Sciatic nerve (tissue), 2 donors: ENCODE measurements at places on chromosomes 16 and 17.

DNA sequence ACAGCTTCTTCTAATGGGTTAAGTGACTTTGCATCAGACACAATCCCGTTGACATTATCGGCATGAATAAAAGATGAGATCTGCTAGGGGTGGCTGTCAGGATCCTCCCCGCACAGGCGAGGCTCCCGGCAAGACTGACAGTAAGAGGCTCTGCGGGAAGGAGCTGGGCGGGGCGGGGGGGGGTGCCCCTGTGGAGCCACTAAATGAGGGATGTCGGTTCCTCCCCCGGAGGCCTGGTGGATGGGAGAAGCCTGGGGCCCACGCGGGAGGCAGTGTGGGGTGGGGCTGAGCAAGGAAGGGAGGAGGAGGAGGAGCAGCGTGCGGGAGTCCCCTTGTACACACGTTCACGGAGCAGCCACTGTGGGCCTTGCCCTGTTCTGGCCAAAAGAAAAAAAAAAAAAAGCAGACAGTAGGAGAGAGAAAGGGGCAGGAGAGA is 190.9 kb upstream of the GSE1 start:
- DNase-seq = peak; percentile 61

DNA sequence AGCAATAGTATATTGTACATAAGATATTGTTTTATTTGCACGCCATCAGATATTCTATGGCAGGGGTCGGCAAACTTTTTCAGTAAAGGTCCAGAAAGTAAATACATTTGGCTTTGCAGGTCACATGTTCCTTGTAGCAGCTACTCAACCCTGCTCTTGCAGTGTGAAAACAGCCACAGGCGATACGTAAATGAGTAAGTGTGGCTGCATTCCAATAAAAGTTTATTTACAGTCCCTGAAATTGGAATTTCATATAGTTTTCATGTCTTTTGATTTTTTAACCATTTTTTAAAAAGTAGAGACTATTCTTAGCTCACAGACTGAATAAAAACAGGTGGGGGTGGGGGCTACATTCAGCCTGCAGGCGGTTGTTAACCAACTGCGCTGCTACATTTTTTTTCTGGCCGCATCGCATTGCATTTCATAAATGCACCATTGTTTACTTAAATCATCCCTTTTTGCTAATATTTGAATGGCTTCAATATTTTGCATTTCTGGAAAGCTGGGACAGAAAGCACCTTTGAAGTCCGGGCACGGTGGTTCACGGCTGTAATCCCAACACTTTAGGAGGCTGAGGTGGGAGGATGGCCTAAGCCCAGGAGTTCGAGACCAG is 50.5 kb upstream of the HAPSTR1 start:
- no peak for DNase-seq

DNA sequence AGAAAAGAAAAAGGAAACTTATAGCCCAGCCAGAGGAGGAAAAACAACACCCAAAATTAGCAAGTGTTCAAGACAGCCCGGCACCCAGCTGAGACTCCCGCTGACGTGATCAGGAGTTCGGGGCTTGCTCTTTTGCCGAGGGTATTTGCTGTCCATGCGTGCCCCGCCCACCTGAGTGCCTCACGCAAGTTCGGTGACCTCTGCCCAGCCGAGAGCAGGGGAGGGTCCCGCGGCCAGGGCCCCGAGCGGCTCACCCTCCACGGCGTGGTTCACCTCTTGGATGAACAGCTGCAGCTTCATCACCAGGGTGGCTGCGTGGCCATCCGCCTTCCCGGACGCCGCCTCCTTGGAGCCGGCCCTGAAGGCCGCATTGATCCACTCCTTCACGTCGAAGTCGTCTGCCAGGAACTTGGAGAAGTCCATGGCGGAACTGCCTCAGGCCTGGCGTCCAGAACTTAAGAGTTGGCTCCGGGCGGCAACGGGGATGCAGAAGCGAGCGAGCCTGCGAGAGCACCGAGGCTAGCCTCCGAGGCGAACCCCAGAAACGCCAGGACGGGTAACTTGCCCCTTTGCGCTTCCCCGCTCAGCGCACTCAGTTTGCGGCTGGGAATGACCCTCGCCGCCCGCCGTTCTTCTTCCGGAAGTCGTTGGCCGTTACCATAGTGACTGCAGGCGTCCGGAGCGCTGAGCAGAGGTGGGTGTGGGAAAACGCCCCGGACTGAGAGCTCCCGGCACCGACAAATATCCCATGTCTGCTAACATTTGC is at the start of gene COG7:
Gene COG7, minus strand, starts transcription at position 618 of the 766 bp plus-strand sequence. Its CDS starts 195 bp downstream, at position 423.
- peak; percentile 94 for DNase-seq

- DNase-seq = no peak
Measured at GRCh38 chr17:42358434-42358833, 29.8 kb downstream of the STAT3 start.

- no peak for DNase-seq
Measured at GRCh38 chr16:12343913-12344312, 367.4 kb downstream of the SNX29 start.
